ENCODE measurements at places on chromosomes 5 and 9.

GRCh38 chr5:3361811-3362605, 233.6 kb upstream of the IRX1 start:
- no peak for DNase-seq

DNA sequence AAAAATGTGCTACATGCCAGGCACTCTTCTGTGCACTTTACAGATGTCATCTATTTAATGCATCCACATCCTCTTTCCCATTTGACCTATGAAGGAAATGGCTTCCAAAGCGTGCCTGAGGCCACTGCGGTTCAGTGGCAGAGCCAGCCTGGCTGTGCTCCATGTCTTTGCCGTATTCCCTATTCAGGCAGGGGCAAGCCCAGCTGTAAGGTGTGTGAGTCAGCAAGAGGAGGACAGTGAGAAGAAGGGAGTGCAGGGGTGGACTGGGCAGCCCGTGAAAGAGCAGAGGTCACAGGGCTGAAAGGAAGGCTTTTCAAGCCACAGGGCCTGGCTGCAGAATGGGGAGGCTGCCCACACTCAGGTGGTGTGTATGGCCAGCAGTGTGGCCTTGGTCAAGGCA, 91.7 kb downstream of the HRH2 start:
- DNase-seq, result no peak

GRCh38 chr9:7778851-7779600, 20.6 kb downstream of the DMAC1 start:
- no peak for DNase-seq

- DNase-seq, result no peak
Observed at GRCh38 chr5:127834094-127834531, 130.9 kb downstream of the CCDC192 start.

DNA sequence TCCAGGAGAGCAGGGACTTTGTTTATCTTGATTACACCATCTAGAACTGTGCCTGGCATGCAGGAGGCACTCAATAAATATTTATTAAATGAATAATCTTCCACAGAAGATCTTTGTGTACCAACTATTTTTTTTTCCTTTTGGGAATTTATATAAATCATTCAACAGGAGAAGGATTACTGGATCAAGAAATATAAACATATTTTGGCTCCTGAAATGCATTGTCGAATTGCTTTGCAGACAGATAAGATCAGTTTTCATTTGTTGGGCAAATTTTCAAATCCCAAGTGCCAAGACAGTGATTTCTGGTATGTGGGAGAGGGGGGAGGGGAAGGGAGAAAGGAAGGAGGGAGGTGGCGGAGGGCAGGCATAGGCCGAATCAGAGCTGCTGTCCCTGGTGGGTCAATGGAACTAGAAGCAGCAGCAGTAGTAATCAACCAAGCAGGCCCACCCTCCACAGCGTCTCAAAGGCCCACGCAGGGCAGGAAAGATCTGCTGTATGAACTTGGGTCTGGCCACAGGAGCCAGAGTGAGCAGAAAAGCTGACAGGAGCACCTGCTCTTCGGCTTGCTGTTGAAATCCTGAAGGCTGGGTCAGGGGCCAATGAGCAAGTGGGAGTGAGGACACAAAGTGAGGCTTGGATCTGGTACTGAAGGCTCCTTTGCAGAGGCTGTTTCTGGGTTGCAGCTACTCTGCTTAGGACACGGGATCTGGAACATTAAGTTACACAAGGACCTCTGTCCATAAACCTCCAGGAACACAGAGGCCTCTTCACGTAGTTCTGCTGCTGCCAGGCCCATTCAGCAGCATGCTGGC, 15.8 kb upstream of the TRAF1 start:
- no peak for DNase-seq

- no peak for DNase-seq
Observed at GRCh38 chr5:58211441-58211840, 248.4 kb downstream of the PLK2 start.

DNA sequence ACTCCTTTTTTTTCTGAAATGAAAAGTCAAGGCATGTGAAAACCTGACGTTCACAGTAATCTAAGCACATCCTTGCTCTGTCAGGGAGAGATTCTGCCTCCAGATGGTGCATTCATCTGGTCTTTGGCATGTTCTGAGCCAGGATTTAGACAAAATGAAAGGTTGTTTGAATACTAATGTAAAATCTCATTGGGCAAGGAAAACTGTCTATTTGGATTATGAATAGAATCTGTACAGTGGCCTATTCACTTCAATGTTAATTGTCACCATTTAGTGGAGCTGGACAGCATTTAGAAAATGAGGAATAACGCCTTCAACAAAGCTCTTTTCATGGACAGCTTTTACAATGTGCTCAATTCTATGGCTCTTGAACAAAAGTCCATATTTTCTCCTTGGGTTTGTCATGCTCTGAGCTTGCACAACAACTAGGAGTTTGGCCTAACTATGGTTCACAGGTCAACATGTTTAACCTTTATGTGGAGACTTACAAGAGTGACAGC, 28.9 kb downstream of the ARHGEF28 start:
- no peak for DNase-seq

GRCh38 chr9:107989544-107989943, 500.0 kb upstream of the KLF4 start:
- DNase-seq, result no peak

- DNase-seq, result peak; percentile 91
Observed at GRCh38 chr9:133147412-133148198, 16.1 kb downstream of the GBGT1 start.

GRCh38 chr5:342501-343460, 21.3 kb downstream of the AHRR start:
- DNase-seq, result no peak

DNA sequence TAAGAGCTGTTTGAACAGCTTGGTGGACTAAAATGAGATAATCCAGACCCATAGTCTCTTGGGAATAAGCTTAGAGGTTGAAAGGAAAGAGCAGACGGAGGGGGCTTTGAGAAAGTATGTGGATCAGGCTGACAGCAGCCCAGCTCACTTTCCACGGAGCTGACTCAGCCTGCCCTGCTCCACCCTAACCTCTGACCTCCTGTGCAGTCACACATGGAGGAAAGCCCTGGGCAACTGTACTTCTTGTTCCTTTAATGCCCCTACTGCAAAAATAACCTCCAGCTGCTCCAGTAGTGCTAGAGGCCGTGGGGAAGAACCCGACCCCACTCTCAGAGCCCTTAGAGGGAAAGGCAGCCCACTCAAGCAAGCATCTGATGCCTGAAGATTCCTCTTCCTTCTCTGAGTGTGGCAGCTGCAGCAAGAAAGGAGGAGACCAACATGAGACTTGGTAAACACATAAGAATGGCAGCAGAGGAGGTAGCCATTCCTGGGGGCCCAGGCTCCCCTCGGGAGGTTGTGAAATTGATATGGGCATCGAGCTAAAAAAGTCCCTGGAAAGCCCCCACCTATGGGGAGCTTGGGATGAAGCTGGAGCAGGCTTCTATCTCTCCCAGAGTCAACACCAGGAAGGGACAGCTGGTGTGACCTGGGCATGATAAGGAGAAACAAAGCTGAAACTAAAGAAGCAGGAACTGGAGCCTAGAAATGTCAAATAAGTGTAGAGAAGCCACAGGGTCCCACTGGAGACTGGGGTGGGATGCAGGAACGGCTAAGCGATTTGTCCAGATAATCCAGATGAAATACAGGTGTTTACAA, 204.3 kb downstream of the PIK3R1 start:
- no peak for DNase-seq

GRCh38 chr9:5811751-5812150, 21.2 kb downstream of the ERMP1 start:
- no peak for DNase-seq

- DNase-seq, result no peak
Observed at GRCh38 chr9:121836366-121836885, 185.0 kb downstream of the DAB2IP start.

GRCh38 chr5:169946743-169947295, 33.5 kb downstream of the INSYN2B start:
- no peak for DNase-seq

GRCh38 chr9:135036861-135037465, 50.5 kb upstream of the OLFM1 start:
- peak; percentile 12 for DNase-seq

GRCh38 chr9:106528158-106528557, 334.8 kb upstream of the ZNF462 start:
- no peak for DNase-seq

- no peak for DNase-seq
Observed at GRCh38 chr5:146082798-146083197, 22.6 kb downstream of the PLAC8L1 start.
